ENCODE measurements at places on chromosomes 5 and 9.

- DNase-seq, result no peak
Measured at GRCh38 chr5:124289641-124290311, 456.7 kb downstream of the ZNF608 start.

- DNase-seq, result no peak
Measured at GRCh38 chr5:41087461-41087860, 16.3 kb upstream of the MROH2B start.

GRCh38 chr9:4581861-4582565 is 80.1 kb upstream of the PLPP6 start:
- DNase-seq, result no peak

- no peak for DNase-seq
Measured at GRCh38 chr5:124738681-124739633, 7.5 kb downstream of the ZNF608 start.

DNA sequence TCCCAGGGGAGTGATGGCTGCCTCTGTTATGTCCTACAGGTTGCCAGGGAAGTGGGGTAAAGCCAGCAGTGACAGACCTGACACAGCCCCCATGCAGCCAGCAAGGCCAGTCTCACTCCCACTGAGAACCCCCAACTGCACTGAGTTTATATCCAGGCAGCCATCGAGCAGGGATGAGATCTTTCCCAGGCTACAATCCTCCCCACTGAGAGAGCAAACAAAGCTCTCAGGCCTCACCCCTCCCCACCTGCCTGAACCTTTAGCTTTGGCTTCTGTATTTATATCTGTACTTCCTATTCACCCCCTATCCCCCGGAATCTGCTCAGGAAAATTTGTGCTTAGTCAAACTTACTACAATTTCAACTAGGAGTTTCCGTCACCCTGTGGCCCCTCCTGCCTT is 284.1 kb downstream of the FAM170A start:
- DNase-seq, result no peak

DNA sequence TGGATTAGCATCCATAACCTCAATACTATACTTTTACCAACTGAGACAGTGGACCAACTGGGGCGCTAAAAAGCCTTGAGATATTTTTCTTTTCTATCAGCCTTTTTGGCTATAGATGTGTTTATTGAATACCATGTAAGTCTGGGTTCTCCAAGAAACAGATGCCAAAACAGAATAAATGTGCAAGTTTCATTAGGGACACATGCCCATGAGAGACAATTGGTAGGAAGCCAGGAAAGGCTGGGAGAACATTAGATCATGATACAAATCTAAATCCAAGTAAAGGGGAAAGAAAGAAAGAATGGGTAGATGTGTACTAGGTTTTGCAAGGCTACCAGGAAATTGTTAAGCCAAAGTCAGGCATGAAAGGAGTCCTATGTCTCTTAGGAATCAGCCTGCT is 152.5 kb downstream of the KCTD16 start:
- no peak for DNase-seq

GRCh38 chr5:163747586-163747985 is 242.2 kb downstream of the MAT2B start:
- no peak for DNase-seq

All from KG1 (cell line).